GM03348 (cell line): ENCODE measurements at places on chromosomes 13 and 19.
A peak's percentile ranks its signal among the peaks of the same experiment; 100 is the strongest.

- DNase-seq, result peak; percentile 24
Observed at GRCh38 chr13:30047154-30047874, 196.9 kb upstream of the UBL3 start.

GRCh38 chr13:112466132-112467058 is 90.2 kb downstream of the SPACA7 start:
- no peak for DNase-seq

DNA sequence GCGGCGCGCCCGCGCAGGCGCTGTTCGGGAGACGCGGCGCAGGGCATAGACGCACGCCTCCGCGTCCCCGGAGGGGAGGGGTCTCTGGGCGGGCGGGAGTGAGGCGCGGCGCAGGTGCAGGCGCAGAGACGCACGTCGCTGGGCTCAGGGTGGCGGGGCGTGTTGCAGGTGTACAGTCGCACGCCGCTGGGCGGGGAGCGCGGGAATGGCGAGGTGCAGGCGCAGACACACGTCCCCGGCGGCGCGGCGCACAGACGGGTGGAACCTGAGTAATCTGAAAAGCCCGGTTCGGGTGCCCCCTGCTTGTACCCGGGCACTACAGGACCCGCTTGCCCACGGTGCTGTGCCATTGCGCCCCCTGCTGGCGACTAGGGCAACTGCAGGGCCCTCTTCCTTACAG is 44.7 kb downstream of the PLPP2 start:
- DNase-seq, result no peak

DNA sequence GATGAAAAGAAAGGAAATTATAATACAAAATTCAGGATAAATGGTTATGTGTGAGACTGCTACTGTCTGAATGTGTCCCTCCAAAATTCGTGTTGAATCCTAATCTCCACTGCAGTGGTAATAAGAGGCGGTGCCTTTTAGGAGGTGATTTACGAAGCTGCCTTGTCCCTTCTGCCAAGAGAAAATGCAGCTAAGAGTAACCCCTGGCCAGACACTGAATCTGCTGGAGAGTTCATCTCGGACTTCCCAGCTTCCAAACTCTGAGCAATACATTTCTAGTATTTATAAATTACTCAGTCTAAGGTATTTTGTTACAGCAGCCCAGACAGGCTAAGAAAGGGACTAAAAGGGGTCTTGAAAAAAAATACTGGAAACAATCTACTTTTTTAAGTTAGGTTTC is 152.6 kb downstream of the KLF12 start:
- peak; percentile 11 for DNase-seq

GRCh38 chr13:45104261-45104660 is 16.0 kb upstream of the GTF2F2 start:
- DNase-seq, result no peak

- peak; percentile 32 for DNase-seq
Observed at GRCh38 chr19:48194041-48194843, 23.8 kb downstream of the ZSWIM9 start.

- DNase-seq, result peak; percentile 50
Observed at GRCh38 chr19:42074513-42075363, 1.2 kb upstream of the ZNF574 start.

GRCh38 chr13:20090349-20090748 is 70.5 kb downstream of the GJA3 start:
- DNase-seq, result no peak

DNA sequence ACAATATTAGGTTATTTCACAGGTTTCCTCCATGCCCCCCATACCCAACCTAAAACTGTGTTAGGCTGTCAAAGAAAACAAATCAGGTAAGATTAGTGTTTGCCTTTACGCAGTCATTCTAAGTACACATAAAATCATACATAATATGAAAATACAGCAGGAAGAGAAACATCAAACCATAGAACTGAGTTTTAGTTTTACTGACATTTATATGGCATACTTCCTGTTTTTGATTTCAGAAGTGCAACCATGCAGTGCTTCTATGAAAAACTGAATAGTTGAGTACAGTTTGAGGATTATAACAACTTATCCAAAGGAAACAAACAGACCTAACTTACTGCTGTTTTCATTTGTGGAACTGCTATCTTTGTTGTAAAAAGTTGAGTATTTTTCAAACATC is 91.3 kb downstream of the KCNRG start:
- DNase-seq, result no peak

- no peak for DNase-seq
Observed at GRCh38 chr19:30151081-30151480, 209.0 kb downstream of the URI1 start.

- no peak for DNase-seq
Observed at GRCh38 chr13:95498886-95499285, 53.6 kb upstream of the CLDN10 start.

DNA sequence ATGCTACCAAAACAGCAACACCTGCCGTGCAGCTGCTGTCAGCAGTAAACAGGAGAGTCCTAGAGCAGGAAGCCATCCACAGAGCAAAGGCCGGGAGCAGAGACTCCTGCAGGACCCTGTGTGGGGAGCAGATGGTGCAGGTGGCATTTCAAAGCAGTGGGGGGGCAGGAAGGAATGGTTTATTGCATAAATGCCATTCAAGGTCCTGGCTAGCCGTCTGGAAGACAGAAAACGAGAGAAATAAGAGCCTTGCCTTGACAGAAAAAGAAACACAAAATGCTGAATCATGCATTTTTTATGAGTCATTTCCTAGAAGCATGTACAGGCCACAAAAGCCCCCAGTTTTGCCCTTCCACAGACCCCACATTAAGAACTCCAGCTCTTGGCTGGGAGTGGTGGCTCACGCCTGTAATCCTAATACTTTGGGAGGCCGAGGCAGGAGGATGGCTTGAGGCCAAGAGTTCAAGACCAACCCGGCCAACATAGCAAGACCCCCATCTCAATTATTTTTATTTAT is 5.4 kb downstream of the RSPH6A start:
- peak; percentile 40 for DNase-seq

DNA sequence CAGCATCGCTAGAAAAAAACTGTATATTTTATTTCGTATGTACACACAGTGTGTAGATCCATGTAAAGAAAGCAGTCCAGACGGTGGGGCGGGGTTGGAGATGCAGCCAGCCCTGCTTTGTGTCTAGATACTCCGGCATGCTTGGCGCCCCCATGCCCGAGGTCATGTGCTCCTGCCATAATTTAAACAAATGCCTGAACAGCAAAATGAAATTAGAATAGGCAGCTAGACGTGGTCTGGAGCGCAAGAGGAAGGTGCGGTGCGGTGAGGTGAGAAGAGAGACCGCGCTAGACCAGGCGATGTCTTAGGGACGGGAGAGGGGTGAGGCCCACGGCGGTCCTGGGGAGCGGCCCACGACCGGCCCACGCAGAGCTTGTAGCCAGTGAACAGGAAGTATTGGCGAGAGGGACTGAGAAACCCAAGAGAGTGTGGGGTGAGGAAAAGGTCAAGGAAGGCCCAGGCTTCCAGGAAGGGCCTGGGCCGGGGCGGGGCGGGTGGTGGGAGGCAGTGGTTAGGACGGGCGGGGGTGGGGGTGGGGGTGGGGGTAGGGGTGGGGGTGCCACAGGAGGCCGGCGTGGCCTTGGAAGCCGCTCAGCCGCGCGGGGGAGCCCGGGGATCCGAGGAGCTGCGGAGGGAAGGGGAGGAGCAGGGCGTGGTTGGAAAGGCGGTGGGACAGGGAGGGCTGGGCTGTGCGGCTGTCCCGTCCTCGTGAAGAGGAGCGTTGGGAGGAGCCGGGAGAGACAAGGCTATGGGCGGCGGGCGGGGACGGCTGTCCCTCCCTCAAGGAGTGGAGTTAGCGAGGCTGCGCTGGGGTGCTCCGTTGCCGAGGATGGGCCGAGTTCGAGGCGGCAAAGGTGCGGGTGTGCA is 254.7 kb upstream of the SGCG start:
- peak; percentile 60 for DNase-seq

GRCh38 chr19:37977992-37978391 is 71.0 kb downstream of the SIPA1L3 start:
- peak; percentile 45 for DNase-seq

DNA sequence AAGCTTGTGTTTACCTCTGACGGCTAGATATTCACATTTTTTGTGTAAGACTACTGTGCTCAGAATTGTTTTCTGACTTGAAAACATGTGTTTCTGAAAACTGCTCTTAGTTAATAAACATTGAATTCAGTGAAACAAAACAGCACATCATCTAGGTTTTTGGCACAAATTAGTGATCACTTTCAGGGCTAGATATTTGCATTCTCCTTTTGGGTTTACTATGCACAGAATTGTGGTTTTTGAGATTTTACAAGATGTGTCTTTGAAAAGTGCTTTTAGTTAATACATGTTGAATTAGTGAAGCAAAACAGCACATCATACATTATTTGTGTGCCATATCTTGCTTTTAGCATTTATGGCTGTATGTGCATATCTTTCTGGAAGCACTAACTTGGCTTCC is 8.2 kb upstream of the PARP4 start:
- no peak for DNase-seq

DNA sequence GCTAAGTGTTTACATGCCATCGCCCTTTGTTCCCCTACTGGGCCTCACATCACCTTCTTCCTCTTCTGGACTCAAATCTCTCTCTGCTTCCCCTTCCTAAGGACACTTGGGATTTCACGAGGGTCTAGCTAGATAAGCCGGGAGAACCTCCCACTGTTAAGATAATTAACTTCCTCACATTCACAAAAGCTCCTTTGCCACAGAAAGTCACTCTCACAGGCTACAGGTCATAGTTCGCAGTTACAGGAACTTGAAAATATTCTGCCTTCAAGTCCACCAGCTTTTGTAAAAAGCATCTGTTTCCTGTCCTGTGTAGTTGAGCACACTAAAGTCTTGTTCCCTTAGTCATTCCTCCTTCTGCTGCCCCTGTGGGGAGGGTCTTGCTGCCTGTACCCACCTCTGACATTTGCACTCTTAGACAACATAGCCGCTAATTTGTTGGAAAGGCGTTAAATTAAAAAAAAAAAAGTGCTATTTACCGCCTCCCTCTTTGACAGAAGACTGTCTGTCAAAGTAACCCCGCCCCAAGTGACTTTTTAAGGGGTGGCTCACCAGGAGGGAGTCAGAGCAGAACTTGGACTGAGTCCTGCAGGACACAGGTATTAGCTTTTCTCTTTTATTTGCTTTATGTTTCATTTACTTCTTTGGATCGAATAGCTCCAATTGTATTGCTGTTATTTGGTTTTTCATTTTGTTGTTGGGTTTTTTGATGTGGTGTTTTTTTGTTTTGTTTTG is 26.8 kb upstream of the CEACAM21 start:
- no peak for DNase-seq
